ENCODE measurements at places on chromosomes 4 and X.
A peak's percentile ranks its signal among the peaks of the same experiment; 100 is the strongest.

GRCh38 chrX:43386875-43387274, 269.2 kb upstream of the MAOA start:
- DNase-seq: no peak

- DNase-seq: no peak
Measured at GRCh38 chr4:183392377-183392776, 52.1 kb upstream of the CDKN2AIP start.

- no peak for DNase-seq
Measured at GRCh38 chr4:151418856-151419255, 9.9 kb downstream of the FHIP1A start.

- DNase-seq: no peak
Measured at GRCh38 chrX:130944230-130944629, 41.2 kb upstream of the ENOX2 start.

DNA sequence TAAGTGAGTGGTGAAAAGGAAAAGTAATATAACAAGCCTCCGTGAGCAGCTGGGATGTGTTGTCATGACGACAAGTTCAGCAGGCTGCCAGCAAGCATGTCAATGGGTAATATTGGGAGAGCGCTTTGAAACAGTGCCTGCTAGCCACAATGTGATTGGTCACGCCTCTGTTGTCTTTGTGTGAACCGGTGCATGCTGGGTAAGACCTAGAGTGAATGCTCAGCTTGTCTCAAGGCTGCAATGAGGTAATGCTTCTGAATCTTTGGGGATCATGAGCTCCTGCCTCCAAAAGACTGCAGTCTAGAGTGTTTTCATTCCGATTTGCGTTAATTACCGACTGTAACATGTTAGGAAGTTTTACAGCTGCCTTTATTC, 54.9 kb downstream of the STOX2 start:
- DNase-seq: peak; percentile 39

DNA sequence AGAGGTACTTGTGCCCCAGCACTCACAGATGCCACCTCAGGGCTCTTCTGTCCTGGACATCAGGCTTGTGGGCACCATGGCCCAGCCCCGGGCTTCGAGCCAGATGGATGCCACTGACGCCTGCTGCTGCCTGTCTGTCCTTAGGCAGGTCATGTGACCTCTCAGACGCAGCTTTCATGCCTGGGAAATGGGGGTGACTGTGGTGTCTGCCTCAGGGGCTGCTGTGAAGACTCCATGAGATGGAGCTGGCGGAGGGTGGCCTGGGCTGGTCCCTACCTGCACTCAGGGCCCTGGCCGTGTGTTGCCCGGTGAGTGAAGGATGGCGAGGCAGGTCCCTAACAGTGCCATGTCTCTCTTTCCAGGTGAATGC, 6.5 kb downstream of the CPZ start:
- DNase-seq: no peak

GRCh38 chr4:172953896-172954568, 214.6 kb upstream of the GALNT7 start:
- DNase-seq: peak; percentile 77

Data from trophoblast cell (in vitro differentiated cells and primary cell).